ENCODE measurements at places on chromosomes 16 and 17.
A peak's percentile ranks its signal among the peaks of the same experiment; 100 is the strongest.

DNA sequence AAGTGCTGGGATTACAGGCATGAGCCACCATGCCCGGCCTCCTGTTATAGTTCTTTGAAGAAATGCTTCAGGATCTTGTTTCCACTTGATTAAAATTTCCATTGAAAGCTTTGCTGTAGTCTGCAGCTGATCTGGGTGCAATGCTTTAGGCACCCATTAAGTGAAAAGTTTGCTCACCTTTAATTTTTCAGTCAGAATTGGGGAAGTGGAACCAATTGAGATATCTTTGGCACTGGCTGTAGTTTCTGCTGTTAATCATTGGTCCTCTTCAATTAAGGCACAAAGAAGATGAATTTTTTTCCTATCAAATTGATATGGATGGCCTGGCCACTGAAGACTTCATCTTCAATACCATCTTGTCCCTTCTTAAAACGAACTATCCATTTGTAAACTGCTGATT, 336.1 kb upstream of the TBX2 start:
- no peak for DNase-seq
- H3K27ac ChIP-seq, result no peak overlapping the region
- H3K27me3 ChIP-seq, result no peaks in the 10 kb centered on the region
- no peaks in the 10 kb centered on the region for H3K36me3 ChIP-seq
- H3K4me1 ChIP-seq, result peaks cover 21% of the 10 kb centered on the region

GRCh38 chr16:82451449-82451848, 175.3 kb upstream of the CDH13 start:
- peaks cover 59% of the 10 kb centered on the region for H3K27me3 ChIP-seq
- no peaks in the 10 kb centered on the region for H3K4me1 ChIP-seq
- H3K36me3 ChIP-seq, result no peaks in the 10 kb centered on the region
- no peak for DNase-seq

- no peaks in the 10 kb centered on the region for H3K27me3 ChIP-seq
- H3K36me3 ChIP-seq, result peaks cover 2% of the 10 kb centered on the region
- H3K4me3 ChIP-seq, result peak overlapping the region; percentile 5
Measured at GRCh38 chr17:78986649-78987328, 7.1 kb upstream of the LGALS3BP start.

DNA sequence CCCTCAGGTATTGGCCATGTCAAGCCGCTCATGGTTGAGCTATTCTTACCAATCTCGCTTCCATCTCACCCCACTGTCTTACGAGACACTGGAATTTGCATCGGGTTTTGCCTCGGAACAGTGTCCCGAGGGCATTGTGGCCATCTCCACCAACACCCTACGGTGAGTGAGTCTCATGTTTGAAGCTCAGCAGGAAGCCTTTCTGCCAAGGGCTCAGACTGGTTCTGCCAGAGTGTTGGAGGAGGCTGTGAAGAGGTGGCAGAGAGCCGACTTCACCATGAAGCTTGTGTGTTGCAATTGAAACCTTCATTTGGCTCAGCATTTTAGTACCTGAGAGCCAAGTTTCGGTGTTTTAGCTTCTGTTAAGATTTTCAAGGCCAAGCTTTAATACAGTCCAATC, 38.0 kb downstream of the SF3B3 start:
- H3K4me3 ChIP-seq, result no peak overlapping the region

GRCh38 chr17:27860971-27861664, 32.0 kb downstream of the LYRM9 start:
- no peak overlapping the region for H3K4me3 ChIP-seq
- peaks cover 12% of the 10 kb centered on the region for H3K4me1 ChIP-seq
- no peaks in the 10 kb centered on the region for H3K36me3 ChIP-seq
- no peaks in the 10 kb centered on the region for H3K27me3 ChIP-seq
- no peak overlapping the region for H3K27ac ChIP-seq

GRCh38 chr16:48687421-48688038, 77.5 kb upstream of the N4BP1 start:
- DNase-seq, result peak; percentile 79
- H3K4me1 ChIP-seq, result no peaks in the 10 kb centered on the region
- H3K36me3 ChIP-seq, result no peaks in the 10 kb centered on the region
- no peaks in the 10 kb centered on the region for H3K27me3 ChIP-seq

DNA sequence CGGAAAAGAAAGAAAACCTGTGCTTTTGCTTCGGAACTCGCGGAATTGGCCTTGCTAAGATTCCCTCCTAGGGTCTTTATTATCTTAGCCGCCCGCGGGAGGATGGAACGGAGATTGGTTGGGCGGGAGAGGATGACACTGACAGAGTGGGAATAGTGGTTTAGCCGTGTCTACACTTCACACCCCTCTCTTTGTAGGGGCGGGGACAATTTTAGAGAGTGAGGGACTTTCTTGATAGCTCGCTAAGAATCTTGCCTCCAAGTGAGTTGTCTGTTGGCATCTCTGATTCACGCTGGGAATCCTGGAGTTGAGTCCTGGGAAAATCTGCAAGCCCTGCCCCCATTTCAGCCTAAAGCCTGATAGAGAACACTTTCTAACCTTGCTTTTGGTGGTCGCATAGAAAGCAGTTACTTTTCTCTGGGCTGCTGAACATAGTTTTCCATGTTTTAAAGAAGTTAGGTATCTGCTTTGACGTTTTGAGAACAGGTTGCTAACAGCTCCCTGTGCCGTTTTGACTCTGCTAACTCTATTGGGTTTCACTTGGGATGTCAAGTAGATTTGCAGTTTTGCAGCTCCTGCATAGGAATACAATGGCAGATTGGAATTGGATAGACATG, 697 bp downstream of the NOL11 start:
- DNase-seq, result no peak
- H3K27ac ChIP-seq, result peak overlapping the region; percentile 99
- peak overlapping the region; percentile 46 for H3K4me3 ChIP-seq
- H3K27me3 ChIP-seq, result no peaks in the 10 kb centered on the region

DNA sequence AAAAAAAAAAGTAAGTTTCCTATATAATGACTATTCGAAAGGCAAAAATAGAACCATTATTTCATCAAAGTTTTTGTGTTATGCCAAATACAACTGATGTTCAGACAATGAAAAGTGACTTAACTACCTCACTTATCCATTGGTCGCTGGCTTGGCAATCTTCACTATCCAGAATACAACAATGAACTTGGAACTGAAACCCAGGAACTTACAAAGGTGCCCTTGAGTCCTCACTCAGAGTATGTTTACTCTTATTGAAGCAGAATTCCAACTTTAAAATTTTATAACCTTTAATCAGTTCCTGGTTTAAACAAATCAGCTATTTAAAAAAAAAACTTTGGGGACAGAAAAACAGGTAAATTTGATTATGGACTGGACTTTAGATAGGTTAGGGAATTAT, 34.1 kb downstream of the HELZ start:
- no peaks in the 10 kb centered on the region for H3K36me3 ChIP-seq
- no peak overlapping the region for H3K4me3 ChIP-seq
- H3K27me3 ChIP-seq, result no peaks in the 10 kb centered on the region
- H3K4me1 ChIP-seq, result no peaks in the 10 kb centered on the region
- no peak for DNase-seq

DNA sequence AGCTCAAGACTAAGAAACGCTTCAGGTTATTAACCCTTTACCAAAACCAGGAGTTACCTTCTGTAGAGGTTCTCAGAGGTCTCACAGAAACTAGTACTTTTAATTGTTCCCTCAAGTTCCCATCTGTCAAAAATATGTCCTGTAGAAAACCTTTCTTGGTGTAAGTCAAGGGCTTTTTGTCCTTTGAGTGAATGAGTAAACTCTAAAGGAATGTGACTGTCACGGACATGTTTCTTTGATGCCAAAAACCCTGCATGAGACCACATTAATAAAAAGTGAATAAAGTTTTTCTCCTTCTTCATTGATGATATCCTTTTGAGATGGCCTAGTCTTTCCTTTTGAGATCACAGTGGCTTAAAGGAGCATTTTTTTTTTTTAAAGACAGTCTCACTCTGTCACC, 102.9 kb downstream of the NLK start:
- DNase-seq, result no peak
- H3K4me1 ChIP-seq, result no peaks in the 10 kb centered on the region
- peaks cover 3% of the 10 kb centered on the region for H3K36me3 ChIP-seq
- H3K27ac ChIP-seq, result no peak overlapping the region
- H3K4me3 ChIP-seq, result no peak overlapping the region

GRCh38 chr17:80456465-80457235, 19.8 kb downstream of the NPTX1 start:
- H3K36me3 ChIP-seq, result no peaks in the 10 kb centered on the region
- no peak overlapping the region for H3K4me3 ChIP-seq
- peak; percentile 46 for DNase-seq
- H3K27ac ChIP-seq, result no peak overlapping the region

DNA sequence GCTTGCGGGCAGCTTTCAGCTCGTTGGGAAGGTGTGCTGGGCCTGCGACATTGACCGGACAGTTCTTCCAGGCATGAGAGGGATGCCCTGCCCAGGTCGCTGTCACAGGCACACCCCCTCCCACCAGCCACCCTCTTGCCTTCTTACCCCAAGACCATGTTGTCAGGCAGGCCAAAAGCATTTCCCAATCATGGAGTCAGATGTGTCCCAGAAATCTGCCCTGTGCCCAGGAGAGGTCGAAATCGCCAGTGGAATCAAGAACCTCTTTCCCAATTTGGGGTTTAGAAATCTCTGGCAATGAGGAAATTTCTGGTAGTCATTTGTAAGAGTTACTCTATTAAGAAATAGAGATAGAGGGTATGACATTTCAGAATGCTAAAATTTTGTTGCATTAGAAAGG, 177.1 kb downstream of the RAB11FIP4 start:
- H3K4me1 ChIP-seq, result no peaks in the 10 kb centered on the region
- no peak overlapping the region for H3K4me3 ChIP-seq
- DNase-seq, result peak; percentile 70
- H3K36me3 ChIP-seq, result no peaks in the 10 kb centered on the region
- H3K27me3 ChIP-seq, result no peaks in the 10 kb centered on the region

- peak; percentile 83 for DNase-seq
- peaks cover 13% of the 10 kb centered on the region for H3K4me1 ChIP-seq
- no peak overlapping the region for H3K4me3 ChIP-seq
- H3K27me3 ChIP-seq, result no peaks in the 10 kb centered on the region
- H3K36me3 ChIP-seq, result no peaks in the 10 kb centered on the region
Measured at GRCh38 chr17:1590029-1590746, 27.6 kb upstream of the PITPNA start.

DNA sequence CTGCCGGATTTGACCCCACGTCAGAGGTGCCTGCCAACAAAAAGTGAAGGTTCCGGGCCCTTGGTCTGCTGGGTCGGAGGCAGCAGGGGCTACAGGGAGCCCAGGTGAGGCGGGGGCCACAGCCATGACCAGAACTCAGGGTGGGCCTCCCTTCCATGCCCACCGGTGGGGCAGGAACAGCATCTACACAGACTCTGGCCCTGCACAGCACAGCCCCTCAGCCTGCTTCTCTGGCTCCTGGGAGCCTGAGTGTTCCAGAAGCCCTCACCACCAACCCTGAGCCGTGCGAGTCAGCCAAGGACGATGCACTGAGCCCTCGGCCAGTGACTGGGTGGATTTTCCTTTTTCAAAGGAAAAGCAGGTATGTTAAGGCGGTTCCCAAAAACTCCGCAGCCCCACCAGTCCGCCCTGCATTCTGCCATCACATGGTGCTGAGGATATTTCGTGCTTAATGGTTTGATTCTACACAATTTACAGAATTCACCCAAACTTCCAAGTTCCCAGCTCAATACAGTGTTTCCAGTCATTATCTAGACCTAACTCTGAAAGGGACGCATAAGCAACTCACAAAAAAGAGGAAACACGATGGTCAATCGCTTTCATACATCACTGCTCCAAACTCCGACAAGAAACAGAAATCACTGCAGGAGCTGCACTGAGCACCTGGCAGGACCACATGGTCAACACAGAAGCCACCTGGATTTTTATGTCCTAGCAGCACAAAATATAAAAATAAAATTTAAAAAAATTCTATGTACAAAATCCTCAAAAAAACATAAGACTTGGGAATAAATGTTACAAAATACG, 19.4 kb upstream of the C16orf95 start:
- H3K36me3 ChIP-seq, result peaks cover 5% of the 10 kb centered on the region
- H3K27ac ChIP-seq, result no peak overlapping the region
- H3K4me1 ChIP-seq, result no peaks in the 10 kb centered on the region
- no peak overlapping the region for H3K4me3 ChIP-seq
- no peak for DNase-seq
- H3K27me3 ChIP-seq, result no peaks in the 10 kb centered on the region

DNA sequence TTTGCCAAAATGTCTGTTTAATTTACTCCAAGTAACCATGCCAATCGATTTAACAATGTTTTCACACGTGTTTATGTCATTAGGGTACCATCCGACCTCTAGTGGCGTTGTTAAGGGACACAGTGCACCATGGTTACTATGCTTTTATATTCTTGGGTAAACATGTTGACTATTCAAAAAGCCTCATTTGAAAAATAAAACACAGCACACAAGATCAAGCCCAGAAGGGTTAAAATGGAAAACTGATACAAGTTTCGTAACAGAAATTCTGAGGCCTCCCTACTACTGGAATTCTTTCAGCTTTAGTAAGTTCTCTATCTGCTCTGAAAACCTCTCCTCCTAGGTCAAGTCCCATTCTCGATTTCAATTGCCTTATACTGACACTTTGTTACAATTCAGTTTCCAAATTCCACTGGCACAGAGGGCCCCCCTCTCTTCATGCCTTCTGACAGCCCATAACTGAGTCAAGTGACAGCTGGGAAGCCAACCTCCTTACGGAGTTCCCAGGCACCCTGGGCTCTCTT, 2.1 kb downstream of the CFAP20 start:
- H3K36me3 ChIP-seq, result no peaks in the 10 kb centered on the region
- DNase-seq, result peak; percentile 34
- H3K27ac ChIP-seq, result peak overlapping the region; percentile 85
- no peaks in the 10 kb centered on the region for H3K27me3 ChIP-seq
- H3K4me1 ChIP-seq, result peaks cover 43% of the 10 kb centered on the region

- DNase-seq, result no peak
- H3K4me3 ChIP-seq, result no peak overlapping the region
- H3K27me3 ChIP-seq, result no peaks in the 10 kb centered on the region
- no peaks in the 10 kb centered on the region for H3K4me1 ChIP-seq
- H3K36me3 ChIP-seq, result no peaks in the 10 kb centered on the region
- H3K27ac ChIP-seq, result no peak overlapping the region
Measured at GRCh38 chr16:49740256-49740655, 115.7 kb downstream of the ZNF423 start.

DNA sequence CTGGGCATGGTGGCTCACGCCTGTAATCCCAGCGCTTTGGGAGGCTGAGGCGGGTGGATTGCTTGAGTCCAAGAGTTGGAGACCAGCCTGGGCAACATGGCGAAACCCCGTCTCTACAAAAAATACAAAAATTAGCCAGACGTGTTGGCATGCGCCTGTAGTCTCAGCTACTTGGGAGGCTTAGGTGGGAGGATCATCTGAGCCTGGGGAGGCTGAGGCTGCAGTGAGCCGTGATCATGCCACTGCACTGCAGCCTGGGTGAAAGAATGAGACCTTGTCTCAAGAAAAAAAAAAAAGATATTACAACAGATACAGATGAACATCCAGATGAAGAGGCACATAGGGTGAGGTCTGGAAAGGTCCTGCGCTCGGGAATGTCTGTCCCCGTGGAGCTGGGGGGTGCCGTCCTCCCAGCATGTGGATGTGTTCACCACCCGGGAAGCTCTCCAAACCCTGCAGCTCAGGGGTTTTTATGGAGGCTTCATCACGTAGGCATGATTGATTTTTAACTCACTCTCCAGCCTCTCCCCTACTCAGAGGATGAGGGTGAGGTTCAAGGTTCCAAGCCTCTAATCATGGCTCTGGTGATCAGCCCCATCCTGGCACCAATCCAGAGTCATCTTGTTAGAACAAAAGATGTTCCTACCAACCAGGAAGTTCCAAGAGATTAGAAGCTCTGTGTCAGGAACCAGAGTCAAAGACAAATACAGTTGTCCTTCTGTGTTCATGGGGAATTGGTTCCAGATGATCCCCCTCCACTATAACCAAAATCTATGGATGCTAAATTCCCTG, 85.0 kb upstream of the DNAJA2 start:
- no peaks in the 10 kb centered on the region for H3K4me1 ChIP-seq
- no peak overlapping the region for H3K27ac ChIP-seq
- no peaks in the 10 kb centered on the region for H3K27me3 ChIP-seq
- DNase-seq, result peak; percentile 54

Data from cardiac muscle cell (in vitro differentiated cells and primary cell).